Neural crest cell (in vitro differentiated cells): ENCODE measurements at places on chromosomes 13 and 19. TPM values are rescaled to one million over a fixed set of nuclear protein-coding genes. Genes with fewer than 3 reads are reported as not detected.

Gene RDH13
- total RNA-seq = 19.9 and 20.4 TPM in 2 replicates

Gene ZNF470
- 8.4 and 9.1 TPM in 2 replicates for total RNA-seq

Gene ZNF546
- 5.3 and 6.5 TPM in 2 replicates for total RNA-seq

Gene SIGLEC11
- not detected in 2 replicates for total RNA-seq

Gene PCDH20
- total RNA-seq = 0.16 and 0.18 TPM in 2 replicates

Gene CEACAM3
- total RNA-seq = not detected in 2 replicates

Gene C13orf42
- total RNA-seq = not detected in 2 replicates

DNA sequence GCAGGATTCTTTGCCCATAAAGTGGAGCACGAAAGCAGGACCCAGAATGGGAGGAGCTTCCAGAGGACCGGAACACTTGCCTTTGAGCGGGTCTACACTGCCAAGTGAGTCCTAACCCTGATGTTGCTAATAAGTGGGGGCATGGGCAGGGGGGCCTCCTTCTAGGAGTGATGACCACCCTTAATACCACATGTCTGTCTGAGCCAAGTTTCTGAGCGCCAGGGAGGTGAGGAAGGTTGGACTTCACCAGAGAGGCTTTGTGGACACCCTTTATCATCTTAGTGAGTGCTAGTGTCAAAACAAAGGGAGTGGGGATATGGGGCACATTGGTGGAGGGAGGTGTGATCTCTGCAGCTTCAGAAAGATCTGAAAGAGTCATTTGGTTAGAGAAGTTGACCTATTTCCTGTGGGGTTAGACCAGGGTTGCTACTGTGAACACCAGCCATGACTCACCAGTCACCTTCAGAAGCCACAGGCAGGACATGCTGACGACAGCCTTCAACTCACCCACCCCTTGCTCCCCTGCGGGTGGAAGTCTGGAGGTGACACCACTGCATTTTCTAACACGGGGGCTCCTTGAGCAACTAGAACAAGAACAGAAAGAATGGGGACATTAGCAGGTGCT lies 8.8 kb downstream of the ALOX5AP start:
- peaks cover 31% of the 10 kb centered on the region for H3K4me1 ChIP-seq
- no peak overlapping the region for H3K4me3 ChIP-seq
- H3K36me3 ChIP-seq = no peaks in the 10 kb centered on the region
- H3K27ac ChIP-seq = no peak overlapping the region

DNA sequence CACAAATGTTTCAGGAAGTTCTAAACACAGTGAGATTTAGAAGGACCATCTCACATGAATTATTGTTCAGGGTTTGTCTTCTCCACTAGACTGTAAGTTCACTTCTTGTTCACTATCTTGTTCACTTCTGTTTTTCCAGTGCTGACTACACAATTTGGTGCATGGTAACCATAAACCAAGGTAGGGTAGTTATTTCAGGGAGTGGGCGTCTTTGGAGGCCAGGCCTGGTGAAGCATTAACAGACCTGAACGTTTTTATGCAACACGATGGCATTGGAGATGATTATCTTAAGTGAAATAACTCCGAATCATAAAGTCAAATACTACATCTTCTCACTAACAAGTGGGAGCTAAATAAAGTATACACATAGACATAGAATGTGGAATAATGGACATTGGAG lies 14.4 kb upstream of the OXGR1 start:
- no peaks in the 10 kb centered on the region for H3K4me1 ChIP-seq
- no peak overlapping the region for H3K27ac ChIP-seq
- H3K27me3 ChIP-seq = peaks cover 2% of the 10 kb centered on the region
- H3K36me3 ChIP-seq = no peaks in the 10 kb centered on the region
- no peak overlapping the region for H3K4me3 ChIP-seq

DNA sequence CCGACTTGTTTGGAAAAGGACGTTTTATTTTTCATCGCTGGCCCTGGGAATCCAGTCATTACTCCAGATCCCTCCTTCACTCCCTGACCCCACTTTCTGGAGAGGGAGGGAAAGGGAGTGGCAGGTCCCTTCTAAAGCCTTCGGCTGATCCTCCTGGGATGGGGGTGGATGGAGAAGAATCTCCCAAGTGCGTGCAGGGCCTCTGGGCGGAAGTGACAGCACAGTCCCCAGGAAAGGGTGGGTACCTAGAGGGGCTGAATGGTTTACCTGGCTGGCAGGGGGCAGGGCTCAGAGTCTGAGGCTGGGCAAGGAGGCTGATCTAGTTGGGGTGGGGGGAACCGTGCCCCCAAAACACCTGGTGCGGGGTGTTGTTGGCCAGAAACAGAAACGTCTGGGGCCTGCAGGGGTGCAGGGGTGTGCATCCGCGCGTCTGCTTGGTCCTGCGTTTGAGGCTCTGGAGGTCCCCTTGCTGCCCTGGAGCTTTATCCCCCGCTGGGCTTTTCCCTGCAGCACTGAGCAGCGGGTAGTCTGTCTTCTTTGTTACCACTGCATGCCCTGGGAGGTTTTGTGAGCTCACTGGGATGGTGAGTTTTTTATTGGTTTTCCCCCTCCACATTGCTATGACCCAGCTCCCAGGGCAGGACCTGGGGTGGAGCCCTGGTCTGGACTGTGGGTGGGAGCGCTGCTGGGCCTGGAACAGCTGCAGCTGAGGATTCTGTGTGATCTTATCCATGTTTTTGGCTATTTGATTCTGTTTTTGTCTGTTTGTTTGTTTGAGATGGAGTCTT lies 3.0 kb upstream of the ZNF628 start:
- H3K27ac ChIP-seq = peak overlapping the region; percentile 35
- H3K4me3 ChIP-seq = peak overlapping the region; percentile 41
- no peaks in the 10 kb centered on the region for H3K36me3 ChIP-seq
- peaks cover 4% of the 10 kb centered on the region for H3K27me3 ChIP-seq
- H3K4me1 ChIP-seq = peaks cover 31% of the 10 kb centered on the region

GRCh38 chr19:6044056-6044805 lies 66.1 kb downstream of the RFX2 start:
- no peaks in the 10 kb centered on the region for H3K27me3 ChIP-seq
- DNase-seq = no peak
- peaks cover 11% of the 10 kb centered on the region for H3K4me1 ChIP-seq
- peaks cover under 1% of the 10 kb centered on the region for H3K36me3 ChIP-seq

DNA sequence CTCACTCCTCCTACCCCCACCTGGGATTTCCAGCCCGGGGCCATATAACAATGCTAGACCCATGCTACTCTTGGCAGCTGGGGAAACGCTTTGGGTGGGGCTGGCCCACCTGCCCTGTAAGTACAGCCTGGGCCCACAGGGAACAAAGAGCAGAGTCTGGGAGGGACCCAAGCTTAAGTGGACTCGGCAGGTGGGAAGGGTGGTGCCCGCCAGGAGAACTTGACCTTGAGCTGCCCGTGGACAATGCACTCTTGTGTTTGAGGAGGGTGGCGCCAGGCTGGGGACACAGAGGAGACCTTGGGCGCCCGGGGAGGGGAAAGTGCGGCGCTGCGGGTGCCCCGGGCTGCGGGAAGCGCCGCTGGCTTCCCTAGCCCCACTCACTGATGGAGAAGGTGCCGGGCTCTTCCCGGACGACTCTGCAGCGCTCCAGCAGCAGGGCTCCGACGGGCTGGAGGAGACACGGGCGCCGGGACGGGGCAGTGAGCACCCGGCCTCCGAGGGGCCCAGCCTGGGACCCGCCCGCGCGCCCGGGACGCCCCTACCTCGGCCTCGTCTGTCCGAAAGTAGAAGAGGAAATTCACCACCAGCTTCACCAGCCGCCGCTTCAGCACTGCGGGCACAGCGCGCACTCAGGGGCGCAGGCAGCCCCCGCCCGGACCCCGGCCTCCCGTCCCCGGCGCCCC lies 607 bp downstream of the PLEKHJ1 start:
- peak overlapping the region; percentile 78 for H3K27ac ChIP-seq
- peaks cover 15% of the 10 kb centered on the region for H3K27me3 ChIP-seq
- DNase-seq = no peak
- peaks cover 50% of the 10 kb centered on the region for H3K4me1 ChIP-seq

DNA sequence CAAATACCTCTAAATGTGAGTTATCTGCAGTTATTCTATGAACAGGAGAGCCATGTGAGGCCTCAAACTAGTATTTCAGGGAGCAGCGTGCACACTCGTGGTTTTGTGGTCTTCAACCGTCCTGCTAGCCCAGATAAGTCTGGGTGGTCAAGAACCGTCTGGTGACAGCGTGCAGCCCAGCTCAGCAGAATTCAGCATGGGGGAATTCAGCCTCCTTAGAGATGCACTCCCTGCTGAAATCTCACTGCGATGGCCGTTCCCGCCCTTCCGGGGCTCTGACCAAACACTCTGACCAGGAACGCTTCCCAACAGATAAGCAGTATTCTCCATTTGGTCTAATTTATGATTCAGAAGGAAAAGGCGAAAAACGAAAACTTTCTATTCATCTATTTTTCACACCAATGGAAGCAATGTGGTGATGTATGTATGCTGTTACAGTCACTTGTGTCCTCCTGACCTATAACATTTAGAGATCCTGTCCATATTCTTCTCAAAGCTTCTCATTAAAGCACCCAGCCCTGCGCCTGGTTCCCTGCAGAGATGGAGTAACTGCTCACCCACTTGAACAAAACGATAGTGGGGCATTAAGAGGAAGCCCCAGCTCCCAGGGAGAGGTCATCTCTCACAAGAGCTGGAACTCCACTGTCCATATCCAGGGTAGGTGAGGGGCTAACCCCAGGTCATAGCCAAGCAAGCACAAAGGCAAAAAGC lies 2.9 kb downstream of the ANKRD27 start:
- H3K4me3 ChIP-seq = peak overlapping the region; percentile 94
- peaks cover 13% of the 10 kb centered on the region for H3K4me1 ChIP-seq
- DNase-seq = no peak
- peaks cover 27% of the 10 kb centered on the region for H3K27me3 ChIP-seq

DNA sequence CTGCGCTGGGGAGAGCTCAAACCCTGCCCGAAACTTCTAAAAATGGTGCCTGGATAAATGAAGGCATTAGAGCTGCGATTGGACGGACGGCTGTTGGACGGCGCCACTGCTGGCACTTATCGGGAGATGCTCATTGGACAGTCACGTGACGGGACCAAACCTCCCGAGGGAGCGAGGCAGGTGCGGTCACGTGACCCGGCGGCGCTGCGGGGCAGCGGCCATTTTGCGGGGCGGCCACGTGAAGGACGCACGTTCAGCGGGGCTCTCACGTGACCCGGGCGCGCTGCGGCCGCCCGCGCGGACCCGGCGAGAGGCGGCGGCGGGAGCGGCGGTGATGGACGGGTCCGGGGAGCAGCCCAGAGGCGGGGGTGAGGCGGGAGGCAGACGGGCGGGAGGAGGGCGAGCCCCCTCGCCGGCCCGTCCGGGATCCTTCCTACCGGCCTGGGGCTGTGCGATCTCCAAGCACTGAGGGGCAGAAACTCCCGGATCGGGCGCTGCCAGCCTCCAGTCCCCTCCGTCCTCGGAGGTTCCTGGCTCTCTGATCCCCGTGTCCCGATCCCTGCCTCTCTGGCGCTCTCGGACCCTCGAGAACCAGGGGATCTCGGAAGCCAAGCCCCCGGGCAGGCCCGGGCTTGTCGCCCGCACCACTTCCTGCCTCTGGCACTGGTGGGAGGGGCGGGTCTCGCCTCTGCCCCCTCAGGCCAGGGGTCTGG lies at the start of gene BAX:
Gene BAX, plus strand, starts transcription at position 281 of the 713 bp plus-strand sequence. Its CDS starts 54 bp downstream, at position 335.
- no peaks in the 10 kb centered on the region for H3K27me3 ChIP-seq
- H3K4me1 ChIP-seq = peaks cover 22% of the 10 kb centered on the region
- peak within 1 kb of the TSS; percentile 87 for H3K27ac ChIP-seq
- H3K36me3 ChIP-seq = peaks cover 11% of the 10 kb centered on the region
